ENCODE measurements at places on chromosomes 6 and 20.
A peak's percentile ranks its signal among the peaks of the same experiment; 100 is the strongest.

DNA sequence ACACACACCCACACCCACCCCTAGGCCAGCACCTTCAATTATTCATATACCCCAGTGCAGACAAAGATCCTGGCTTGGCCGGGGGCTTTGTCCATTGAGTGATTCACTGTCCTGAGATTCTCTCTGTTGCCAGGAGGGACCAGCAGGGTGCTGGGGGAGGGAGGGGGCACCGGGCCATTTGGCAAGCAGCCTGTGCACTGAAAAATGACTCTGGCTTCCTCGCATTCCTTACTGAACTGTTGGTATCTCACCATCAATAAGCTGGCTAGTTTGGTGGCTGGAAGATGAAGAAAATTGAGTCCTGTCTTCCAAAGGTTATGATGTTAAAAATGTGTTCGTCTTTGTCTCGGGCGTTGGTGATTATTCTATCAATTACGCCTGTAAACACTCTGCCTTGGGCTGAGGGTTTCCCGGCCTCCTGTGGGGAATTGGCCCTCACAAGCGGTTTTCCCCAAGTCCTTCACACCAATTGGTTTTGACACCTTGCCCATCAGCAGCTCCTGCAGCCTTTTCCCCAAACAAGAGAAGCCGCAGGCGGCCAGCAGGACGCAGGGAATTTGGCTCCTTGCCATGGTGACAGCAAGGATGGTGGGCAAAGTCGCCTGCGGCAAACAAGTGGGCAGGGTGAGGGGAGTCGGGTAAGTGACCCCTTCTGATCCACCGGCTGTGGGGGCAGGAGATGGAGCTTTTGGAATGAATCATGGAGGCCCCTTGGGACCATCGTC, 4.9 kb downstream of the VSTM2L start:
- peak; percentile 93 for DNase-seq

DNA sequence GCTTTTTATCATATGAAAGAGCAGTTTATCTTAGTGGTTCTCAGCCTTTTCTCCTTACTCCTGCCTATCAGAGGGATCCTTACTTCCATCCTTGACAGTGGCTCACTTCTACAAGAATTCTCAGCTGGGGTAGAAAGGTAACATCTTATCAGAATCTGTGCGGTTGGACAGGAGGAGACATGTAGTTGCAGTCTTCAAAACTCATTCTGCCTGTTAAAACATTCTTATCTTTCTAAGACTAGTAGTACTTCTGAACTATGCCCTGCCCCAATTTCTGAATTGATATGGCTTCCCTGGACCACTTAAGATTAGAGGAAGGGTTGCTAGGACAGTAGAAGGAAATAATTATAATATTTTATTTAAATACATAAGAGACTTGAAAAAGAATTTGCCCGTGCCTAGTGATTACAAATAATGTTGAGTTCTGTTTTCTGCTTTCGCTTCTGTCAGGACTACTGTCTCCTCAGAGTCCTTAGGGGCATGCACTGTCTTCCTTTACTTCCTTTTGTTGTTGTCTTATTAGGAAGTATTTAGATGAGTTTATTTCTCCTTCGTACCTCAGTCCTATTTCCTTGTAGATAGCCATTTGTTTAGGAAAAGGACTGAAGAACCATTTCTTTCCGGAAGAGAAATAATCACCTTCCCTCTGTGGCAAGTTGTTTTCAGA, 24.9 kb downstream of the BLTP3A start:
- DNase-seq = no peak

DNA sequence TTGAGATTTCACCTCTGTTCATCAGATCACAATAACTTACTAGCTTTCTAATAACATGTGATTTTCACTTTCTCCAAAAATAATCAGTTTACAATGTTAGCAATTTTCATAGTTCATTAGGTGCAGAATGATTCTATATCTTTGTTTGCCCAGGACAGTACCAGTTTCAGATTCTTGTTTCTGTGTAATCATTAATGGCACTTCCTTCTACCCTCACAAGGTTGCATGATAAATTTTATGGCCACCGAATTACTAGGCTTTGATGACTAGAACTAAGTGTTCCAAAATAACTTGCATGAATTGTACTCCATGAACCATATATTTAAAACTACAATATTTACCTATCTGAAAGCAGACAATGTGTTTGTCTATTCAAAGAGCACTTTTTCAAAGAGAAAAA, 442.3 kb downstream of the EPHA7 start:
- DNase-seq = no peak

- peak; percentile 96 for DNase-seq
Observed at GRCh38 chr6:14068133-14068532, 49.4 kb upstream of the CD83 start.

DNA sequence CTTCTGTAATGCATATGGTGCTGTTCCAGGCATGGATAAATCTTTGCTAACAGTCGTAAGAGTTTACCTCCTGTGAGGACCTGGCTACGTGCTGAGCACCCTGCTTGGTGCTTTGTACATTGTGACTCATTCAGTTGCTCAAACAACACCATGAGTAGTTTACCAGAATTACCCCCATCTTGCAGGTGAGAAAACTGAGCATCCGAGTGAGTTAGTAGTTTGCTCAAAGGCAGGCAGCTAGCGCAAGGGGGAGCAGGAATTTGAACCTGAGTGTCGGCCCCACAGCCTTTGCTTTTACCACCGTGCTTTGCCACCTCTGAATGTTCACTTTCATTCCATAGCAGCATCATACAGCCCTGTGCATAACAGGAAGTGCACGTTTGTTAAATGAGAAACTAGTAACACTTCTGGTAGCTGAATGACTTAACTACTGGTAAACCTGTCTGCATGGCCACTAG, 121.9 kb downstream of the MTHFD1L start:
- DNase-seq = peak; percentile 56

DNA sequence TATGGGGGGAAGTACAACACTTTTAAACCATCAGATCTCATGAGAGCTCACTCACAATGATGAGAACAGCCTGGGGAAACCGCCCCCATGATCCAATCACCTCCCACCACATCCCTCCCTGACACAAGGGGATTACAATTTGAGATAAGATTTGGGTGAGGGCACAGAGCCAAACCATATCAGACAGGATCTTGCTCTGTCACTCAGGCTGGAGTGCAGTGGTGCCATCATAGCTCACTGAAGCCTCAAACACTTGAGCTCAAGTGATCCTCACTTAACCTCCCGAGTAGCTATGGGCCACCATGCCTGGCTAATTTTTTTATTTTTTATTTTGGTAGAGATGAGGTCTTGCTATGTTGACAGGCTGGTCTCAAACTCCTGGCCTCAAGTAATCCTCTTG, 5.1 kb upstream of the IYD start:
- DNase-seq = no peak

GRCh38 chr6:136866872-136867416, 44.6 kb downstream of the PEX7 start:
- DNase-seq = no peak

DNA sequence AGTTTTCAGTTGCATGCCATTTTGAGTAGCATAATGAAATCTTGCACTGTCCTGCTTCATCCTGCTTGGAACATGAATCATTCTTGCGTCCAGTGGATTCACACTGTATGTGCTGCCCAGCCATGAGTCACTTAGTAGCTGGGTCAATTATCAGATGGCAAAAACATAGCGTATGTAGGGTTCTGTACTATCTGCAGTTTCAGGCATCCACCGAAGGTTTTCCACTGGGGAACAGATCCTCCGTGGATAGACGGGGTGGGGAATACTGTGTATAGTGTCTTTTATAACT, 61.4 kb downstream of the IL22RA2 start:
- peak; percentile 54 for DNase-seq

DNA sequence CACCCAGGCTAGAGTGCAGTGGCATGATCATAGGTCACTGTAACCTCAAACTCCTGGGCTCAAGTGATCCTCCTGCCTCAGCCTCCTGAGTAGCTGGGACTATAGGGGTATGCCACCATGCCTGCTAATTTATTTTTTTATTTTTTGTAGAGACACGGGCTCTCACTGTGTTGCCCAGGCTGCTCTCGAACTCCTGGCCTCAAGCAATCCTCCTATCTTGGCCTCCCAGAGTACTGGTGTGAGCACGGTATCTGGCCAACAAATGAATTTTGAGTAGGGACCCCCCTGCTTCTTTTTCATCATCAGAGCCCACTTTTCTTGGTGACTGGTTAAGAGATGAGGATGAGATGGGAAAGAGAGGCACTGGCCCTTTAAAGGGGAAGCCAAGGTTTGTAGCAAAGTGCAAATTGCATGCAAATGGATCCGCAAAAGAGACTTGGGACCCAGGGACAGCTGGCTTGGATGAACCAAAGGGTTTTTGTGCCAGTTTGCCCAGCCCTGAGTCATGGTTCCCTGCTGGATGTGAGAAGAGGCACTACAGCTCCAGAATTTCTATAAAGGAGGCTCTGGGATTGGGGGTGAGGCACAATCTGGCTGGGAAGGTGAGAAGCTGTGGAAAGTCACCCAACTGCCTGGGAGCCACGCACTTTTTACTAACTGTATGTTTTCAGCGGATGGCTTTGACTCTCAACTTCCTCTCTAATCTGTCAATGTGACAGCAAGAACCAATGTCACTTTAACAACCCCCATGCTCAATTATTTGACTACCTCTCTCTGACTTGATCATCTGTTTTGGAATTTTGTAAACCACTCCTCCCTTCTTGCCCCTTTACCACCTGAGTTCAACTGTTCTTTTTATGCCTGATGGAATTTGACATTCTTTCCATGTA, 58.7 kb upstream of the RNF24 start:
- DNase-seq = no peak

GRCh38 chr20:49543071-49543857, 24.7 kb downstream of the PTGIS start:
- DNase-seq = no peak

DNA sequence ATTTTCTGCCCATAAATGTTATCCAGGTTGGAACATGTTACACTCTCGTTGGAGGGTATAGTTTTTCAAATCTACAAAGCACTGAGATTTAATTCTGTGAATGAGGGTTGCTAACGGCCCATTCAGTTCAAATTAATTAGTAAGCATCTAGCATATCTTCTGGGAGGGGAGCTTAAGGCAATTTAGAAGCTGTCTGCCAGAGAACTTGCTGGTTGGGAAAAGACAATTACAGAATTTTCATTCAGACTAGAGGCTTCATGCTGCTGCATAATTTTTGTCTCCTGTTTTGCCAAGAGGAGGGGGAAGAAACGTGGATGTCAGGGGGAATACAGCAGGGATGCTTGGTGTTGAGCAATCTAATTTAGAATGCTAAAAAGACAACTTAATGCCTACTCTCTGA, 268.3 kb upstream of the FAM83B start:
- DNase-seq = no peak

DNA sequence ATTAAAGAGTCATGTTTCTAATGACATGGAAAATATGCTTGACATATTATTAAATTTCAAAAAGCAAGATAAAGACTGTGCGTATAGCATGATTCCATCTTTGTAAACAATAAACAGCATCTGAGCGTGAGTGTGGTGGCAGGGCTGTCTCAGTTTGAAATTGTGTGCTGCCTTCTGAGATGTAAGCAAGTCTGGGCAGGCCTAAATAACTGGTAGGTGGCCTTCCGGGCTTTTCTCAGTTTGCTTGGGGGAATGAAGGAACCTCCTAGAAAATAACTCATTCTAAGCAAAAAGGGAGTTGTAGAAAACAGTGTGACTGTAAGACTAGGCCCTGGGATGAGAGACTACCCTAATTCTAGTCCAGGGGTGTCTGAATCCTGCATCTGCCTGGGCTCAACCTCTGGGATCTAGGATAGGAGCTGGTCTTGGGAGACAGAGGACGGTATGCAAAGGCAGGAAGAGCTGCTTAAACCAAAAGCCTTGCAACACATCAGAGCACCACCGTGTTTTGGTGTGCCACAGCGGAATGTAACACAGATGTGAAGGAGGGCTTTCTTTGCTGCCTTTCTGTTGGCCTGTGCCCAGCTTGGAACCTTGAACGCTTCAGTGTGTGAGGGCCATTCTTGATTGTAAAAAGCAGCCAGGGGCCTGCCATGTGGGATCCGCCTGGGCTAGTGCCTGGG, 63.5 kb upstream of the L3MBTL3 start:
- no peak for DNase-seq

Data from PC-3 (cell line).